ENCODE measurements at places on chromosomes 3 and 15.
A peak's percentile ranks its signal among the peaks of the same experiment; 100 is the strongest.

DNA sequence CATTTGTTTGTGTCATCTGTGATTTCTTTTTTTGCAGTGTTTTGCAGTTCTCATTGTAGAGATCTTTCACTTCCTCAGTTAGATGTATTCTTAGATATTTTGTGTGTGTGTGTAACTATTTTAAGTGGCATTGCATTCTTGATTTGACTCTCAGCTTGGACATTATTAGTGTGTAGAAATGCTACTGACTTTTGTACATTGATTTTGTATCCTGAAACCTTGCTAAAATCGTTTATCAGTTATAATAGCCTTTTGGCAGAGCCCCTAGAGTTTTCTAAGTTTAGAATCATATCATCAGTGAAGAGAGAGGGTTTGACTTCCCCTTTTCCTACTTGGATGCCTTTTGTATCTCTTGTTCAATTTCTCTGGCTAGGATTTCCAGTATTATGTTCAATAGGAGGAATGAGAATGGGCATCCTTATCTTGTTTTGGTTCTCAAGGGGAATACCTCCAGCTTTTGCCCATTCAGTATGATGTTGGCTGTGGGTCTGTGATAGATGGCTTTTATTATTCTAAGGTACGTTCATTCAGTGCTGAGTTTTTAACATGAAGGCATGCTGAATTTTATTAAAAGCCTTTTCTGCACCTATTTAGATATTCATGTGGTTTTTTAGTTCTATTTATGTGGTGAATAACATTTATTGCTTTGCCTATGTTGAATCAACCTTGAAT, 211.7 kb downstream of the MBNL1 start:
- ATAC-seq, result no peak

GRCh38 chr3:100396967-100397366, 3.9 kb downstream of the TOMM70 start:
- ATAC-seq, result no peak

GRCh38 chr3:76044601-76045600, 259.6 kb upstream of the ZNF717 start:
- ATAC-seq, result no peak

GRCh38 chr3:185552358-185552877, at the start of gene LIPH:
Gene LIPH (minus strand): TSS chr3:185552588. CDS start chr3:185552471, 117 bp downstream.
- ATAC-seq, result no peak

- peak; percentile 87 for ATAC-seq
Measured at GRCh38 chr3:129626744-129627349, 20.4 kb upstream of the PLXND1 start.

DNA sequence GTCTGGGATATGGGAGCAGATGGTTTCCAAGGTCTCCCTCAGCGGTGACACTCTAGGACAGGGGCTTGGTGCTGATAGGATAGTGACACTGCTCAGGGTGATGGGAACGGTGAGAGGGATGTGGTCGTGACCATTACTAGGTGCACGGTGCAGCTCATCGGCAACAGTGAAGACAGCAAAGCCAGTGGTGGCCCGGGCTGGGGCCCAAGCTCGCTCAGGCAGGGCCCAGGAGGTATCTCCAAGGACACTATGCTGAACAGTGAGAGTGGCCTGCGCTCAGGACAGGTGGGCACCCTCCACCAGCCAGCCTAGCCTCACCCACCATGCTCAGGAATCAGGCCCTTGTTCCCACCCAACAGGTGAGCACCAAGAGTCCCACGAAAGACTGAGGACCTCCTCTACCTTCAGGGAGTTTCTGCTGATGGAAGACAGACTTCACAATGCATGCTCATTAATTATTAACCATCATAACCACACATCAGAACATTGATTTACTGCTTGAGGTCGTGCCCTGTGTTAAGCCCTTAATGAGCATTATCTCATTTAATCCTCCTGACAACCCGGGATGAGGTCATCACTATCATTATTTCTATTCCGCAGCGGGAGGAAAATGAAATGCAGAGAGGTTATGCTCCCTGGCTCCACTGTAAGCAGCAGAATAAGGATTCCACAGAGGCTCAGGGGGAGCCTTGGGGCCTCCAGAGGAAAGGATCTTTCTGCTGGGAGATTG, 269.4 kb downstream of the UACA start:
- ATAC-seq, result no peak

DNA sequence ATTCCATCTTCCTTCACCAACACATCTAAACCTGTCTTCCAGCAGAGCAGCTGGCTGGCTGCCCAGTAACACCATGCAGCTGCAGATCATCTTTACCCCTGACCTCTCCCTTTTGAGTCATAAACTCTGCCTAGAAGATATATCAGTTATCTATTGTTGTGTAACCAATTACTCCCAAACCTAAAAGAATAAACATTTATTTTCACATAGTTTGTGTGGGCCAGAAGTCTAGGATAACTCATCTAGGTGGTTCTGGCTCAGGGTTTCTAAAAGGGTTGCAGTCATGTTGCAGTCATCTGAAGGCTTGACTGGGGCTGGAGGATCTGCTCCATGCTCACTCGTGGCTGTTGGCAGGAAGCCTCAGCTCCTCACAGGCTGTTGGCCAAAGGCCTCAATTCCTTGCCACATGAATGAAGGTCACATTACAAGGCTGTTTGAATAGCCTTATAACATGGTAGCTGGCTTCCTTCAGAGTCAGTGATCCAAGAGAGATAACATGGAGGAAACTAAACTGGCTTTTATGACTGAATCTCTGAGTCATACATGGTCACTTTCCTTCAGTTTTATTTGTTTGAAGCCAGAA, 92.8 kb downstream of the GOLIM4 start:
- ATAC-seq, result no peak

- ATAC-seq, result no peak
Measured at GRCh38 chr3:69948246-69948862, 51.2 kb upstream of the SAMMSON start.

- no peak for ATAC-seq
Measured at GRCh38 chr15:66956672-66957430, 108.6 kb upstream of the SMAD3 start.

DNA sequence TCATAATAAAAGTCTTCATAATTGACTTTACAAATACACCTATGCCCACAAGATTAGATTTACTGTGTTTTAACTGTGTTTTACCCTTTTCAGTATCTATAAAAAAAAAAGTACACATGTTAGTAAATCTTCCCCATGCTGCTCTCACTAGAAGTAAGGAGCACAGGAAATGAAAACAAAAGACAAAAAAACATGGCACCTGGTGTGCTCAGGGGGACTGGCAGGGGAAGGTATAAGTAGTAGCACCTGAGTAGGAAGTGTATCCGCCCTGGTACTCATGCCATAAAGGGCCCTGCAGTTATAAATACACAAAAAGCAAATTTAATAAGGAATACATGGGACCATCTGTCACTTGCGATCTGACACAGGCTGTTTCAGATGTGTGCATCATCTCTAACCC, 8.9 kb upstream of the ALDH1A2 start:
- ATAC-seq, result no peak

GRCh38 chr15:49185473-49185872, 15.4 kb downstream of the GALK2 start:
- ATAC-seq, result no peak

GRCh38 chr3:58639001-58639400, 27.6 kb downstream of the FAM3D start:
- ATAC-seq, result no peak

DNA sequence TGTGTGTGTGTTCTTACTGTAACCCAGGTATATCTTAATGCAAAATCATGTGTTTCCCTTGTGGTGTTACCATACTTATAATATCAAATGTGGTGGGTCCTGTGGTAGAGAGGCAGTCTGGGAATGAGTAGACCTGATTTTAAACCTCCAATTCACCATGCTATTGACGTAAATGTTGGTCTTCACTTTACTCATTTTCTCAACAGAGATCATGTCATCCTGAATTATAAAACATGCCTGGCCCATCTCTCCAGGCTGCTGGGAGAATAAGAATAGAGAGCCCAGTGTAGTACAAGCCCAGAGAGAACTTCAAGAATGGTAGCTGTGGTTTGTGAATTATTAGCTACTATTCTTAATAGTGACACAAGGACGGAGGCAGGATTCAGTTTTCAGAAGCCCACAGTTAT, 88.1 kb downstream of the MBNL1 start:
- no peak for ATAC-seq

- ATAC-seq, result no peak
Measured at GRCh38 chr3:101850246-101851051, 1.1 kb downstream of the NFKBIZ start.

- no peak for ATAC-seq
Measured at GRCh38 chr3:127037418-127037841, 54.5 kb downstream of the PLXNA1 start.

DNA sequence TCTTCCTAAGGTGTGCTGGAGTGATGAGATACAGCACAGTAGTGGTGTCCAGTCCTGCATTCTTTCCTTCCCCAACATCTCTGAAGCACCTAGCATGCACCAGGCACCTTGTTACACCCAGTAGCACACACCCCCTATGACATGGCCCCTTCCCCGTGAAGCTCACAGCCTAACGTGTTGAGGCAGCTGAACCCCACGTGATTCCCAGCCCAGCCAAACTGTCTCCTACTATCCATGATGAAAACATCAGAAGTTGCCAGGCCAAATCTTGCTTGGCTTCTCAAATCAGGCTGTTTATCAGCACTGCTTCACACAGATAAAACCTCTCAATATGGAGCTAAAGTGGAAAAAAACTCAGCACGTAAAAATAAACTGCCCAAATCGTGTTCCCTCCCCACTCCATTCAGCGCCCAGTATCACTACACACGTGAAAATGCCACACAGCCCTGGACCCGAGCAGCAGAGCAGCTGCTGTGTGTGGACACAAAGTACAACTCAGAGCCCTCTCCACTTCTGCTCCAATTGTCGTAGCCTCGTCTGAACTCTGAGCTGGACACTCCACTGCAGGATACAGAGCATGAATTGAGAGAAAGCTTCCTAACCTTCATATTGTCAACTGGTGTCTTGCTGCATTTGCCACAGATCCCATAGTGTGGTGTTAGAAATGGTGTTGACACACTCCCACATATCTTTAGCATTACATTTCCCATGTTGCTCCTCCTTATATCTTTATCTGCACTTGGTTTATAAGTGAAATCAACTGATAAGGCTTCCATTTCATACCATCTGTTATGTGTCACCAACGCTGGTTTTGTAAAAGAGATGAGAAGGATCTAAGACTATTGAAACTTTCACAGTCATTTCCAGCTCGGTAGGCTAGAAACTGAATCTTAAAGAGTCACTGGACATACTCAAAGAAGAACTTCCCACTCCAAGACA, 279.8 kb downstream of the RORA start:
- peak; percentile 34 for ATAC-seq

DNA sequence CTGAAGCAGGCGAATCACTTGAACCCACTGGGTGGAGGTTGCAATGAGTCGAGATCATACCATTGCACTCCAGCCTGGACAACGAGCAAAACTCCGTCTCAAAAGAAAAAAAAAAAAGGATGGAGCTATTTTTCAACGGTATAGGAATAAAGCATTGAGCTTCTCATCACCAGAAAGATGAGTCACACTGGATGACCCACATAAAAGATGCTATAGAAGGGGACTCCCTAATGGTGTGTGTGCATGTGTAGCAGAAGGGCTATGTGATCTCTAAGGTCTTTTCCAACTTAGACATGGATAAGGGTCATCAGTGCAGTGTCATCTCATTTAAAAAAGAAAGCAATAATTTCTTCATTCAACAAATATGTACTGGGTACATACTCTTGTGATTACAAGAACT, 476.0 kb downstream of the MFSD1 start:
- no peak for ATAC-seq

DNA sequence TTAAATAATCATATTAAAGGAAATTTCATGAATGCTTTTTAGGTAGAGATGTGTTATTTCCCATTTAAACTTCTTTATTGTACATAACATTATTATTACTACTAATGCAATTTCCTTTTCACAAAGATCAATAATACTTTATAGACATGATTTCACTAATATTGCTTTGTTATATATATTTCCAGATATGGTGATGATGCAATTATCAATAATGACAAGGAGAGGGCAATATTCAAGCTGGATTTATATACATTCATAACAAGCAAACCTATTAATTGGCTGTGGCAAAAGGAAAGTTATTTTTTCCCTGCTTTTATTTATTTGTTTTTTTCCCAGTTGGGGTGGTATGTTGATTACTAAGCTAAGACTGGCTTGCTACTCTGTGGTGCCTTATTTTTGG, 113.5 kb downstream of the RAP2B start:
- ATAC-seq, result no peak

- ATAC-seq, result no peak
Measured at GRCh38 chr15:78855746-78856145, 16.9 kb upstream of the MORF4L1 start.

DNA sequence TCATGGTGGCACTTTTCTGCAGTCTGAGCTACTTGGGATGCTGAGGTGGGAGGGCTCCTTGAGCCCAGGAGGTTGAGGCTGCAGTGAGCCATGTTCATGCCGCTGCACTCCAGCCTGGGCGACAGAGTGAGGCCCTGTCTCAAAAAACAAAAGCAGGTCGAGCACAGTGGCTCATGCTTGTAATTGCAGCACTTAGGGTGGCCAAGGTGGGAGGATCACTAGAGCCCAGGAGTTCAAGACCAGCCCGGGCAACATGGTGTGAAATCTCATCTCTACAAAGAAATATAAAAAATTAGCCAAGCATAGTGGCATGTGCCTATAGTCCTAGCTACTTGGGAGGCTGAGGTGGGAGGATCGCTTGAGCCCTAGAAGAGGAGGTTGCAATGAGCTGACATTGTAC, 10.0 kb downstream of the UBAP1L start:
- no peak for ATAC-seq

DNA sequence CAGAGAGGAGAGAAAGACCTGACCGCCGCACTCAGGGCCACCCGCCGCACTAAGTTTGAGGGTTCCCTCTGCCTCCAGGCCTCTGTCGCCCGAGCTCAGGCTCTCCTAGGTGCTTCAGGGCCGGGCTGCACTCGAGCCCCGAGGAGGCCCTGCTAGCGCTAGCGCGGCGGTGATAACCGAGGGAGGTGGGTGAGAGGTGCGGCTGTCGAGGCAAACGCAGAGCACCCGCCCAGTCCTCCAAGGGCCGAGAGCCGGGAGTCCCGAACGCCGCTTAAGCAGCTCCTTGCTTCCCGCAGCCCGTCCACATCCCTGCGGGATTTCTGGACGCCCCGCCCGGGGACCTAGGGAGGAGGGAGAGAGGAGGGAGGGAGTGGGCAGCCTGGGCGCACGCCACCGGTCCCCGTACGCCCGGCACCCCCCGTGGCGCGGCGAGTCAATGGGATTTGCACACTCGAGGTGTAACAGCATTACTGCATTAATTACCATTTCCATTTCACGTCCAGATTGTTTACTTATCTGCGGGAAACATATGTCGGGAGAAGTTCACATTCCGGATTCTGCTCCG, 6.8 kb downstream of the SOX14 start:
- ATAC-seq, result no peak
